Fibroblast of skin of scalp (primary cell): ENCODE measurements at places on chromosomes 4 and X.

GRCh38 chr4:70651864-70652506 lies 14.3 kb downstream of the JCHAIN start:
- DNase-seq = peak; percentile 27

- no peak for DNase-seq
These were observed 98.6 kb downstream of the PDLIM5 start for GRCh38 chr4:94550352-94550751.

- no peak for DNase-seq
These were observed 80.4 kb downstream of the WFS1 start for GRCh38 chr4:6349896-6350603.

GRCh38 chr4:20042769-20043168 lies 208.9 kb upstream of the SLIT2 start:
- DNase-seq = no peak

DNA sequence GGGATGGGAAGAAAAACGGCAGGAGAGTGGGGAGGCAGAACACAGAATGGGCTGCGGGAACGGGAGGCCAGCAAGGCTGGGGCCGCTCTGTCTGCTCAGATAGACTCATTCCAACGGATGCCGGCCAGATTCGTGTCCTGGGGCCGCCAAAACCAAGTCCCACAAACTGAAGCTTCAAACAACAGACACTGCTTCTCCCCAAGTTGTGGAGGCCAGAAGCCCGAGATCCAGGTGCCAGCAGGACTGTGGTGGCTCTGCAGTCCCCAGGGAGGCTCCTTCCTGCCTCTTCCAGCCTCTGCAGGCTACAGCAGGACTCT lies 100.6 kb downstream of the ADRA2C start:
- no peak for DNase-seq

- DNase-seq = no peak
These were observed 36.6 kb downstream of the PHF8 start for GRCh38 chrX:54007682-54008081.

- DNase-seq = no peak
These were observed 149.6 kb downstream of the RAPGEF2 start for GRCh38 chr4:159252491-159252890.

- peak; percentile 17 for DNase-seq
These were observed 833.9 kb upstream of the PRKX start for GRCh38 chrX:4547213-4547836.

- DNase-seq = no peak
These were observed 93.5 kb upstream of the TRIM2 start for GRCh38 chr4:153110739-153111138.

GRCh38 chr4:178598672-178599071 lies 1156.4 kb upstream of the AGA start:
- no peak for DNase-seq

GRCh38 chr4:83082777-83083176 lies 31.8 kb downstream of the PLAC8 start:
- DNase-seq = no peak

DNA sequence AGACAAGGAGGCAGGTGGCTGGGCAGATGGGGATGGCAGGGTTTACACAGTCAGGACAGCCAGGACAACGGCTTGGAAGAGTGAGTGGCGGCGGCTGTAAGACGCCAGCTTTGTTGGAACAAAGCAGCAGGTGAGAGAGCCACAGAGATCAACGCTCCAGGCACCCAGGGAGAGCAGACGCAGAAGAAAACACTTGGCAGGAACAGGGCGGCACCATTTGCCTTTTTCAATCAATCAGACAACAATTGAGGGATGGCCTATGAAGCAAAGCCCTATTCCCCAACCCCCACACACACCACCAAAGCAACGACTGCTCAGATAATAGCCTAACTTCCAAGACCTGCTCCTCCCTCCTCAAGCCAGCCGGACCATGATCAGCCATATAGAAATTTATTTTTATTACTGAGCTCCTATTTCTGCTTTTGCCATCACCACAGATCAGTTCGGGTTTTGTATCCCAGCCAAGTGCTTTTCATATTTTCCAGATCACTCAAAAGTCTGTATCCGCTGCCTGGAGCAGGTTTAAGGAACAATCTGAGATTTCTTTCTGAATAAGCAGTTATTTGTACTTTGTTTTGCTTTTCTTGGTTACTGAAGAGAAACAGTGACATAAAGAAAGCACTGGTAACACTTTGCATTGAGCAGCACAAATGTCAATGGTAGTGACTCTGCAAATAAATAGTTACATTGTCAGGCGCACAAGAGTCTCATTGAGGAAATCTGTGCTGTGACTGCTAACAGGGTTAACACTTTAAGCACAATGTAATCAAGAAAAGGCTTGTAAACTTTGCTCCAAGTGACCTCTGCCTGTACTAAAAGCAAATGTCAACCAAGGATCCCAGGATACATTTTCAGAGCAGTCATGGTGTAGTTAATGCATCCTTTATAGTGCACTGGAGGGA lies 81.8 kb upstream of the RBPJ start:
- peak; percentile 83 for DNase-seq

DNA sequence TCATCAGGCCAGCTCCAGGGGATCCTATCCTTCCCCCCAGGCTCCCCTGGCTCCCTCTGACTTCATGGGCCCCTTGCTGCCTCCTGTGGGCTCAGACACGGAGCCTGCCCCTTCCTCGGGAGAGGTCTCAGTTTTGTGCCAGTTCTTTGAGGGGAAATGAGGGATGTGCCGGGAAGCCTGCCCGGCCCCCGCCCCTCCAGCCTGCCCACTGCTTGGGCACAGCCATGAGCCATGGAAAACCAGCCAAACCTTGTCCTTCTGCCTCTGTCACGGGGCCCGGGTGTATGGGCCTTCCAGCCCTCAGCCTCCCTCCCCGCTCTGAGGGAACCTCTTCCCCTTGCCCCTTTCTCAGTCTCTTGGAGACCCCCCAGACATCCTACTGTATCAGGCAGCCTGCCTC lies 6.8 kb downstream of the BGN start:
- no peak for DNase-seq

GRCh38 chrX:33855251-33855650 lies 276.9 kb downstream of the FAM47A start:
- DNase-seq = no peak

DNA sequence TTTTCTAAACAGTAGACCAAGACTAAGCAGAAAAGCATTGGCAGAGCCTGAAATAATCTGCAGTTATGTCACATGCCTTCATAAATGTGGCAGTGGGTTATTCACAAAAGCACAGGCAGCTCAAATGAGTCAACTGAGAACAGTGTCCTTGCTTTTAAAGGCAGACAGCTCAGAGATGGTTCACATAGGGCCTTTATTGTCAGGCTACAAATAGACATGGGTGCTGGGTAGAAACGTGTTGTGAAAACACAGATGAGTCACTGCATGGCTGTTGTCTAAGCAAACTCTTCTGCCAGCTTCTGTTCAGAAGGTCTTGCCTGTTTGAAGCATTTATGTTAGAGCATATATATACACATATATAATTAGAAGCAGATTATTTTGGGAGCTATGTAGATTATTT lies 118.0 kb downstream of the SLC4A4 start:
- DNase-seq = peak; percentile 81

DNA sequence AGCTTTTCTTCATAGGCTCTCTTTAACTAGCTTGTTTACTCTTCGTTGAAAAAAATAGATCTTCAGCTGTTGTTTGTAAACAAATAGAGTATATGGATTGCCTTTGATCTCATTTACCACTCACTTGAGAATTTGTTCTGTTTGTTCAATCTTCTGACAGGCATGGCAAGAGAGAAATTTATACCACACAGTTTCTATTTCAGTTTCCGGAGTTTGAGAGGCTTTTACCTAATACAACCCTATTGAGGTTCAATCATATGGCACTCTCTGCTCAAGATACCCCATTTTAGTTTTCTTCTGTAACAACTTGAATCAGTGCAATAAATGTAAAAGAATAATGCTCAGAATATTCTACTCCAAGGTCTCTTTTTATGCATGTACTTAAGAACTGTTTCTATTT lies 148.0 kb downstream of the EMCN start:
- no peak for DNase-seq

GRCh38 chrX:96987228-96987627 lies 103.5 kb downstream of the RPA4 start:
- DNase-seq = peak; percentile 6

GRCh38 chr4:3822230-3822947 lies 56.2 kb downstream of the ADRA2C start:
- DNase-seq = peak; percentile 23

DNA sequence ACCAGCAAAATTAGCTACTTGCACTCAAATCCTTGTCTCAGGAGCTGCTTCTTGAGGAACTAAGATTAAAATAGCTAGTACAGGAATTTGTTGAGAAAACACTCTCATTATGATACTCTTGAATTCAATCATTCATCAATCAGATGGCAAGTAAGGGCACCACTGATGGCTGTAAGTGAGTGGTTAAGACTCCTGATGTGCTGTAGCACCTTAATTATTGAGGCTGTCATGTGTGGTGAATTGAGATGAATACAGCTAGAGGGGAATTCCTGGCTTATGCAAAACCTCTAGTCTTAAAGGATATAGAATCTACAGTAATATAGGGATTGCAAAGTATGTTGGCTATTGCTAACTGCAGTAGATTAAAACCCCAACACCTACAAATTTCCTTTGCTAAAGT lies 509.1 kb downstream of the IQCM start:
- DNase-seq = no peak

- DNase-seq = no peak
These were observed 1.4 kb upstream of the CT47C1 start for GRCh38 chrX:119071381-119071780.

GRCh38 chrX:123740536-123740935 lies 7.7 kb upstream of the THOC2 start:
- DNase-seq = no peak

DNA sequence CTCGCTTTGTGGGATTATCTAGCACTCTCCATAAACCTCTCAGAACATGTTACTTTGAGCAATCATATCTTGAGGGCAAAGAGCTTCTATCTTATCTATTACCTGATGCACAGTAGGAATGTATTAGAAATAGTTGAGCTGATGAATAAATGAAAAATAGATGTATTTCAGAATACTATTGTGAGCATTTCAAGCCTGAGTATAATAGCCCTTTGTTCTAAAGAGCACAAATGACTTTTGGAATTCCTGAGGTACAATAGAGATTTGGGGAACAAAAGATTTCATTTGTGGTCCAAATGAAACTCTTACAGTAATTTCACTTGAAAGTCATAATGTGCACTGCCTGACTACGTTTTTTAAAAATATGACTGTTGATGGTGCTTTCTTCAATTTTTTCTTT lies 159.5 kb downstream of the UGT8 start:
- no peak for DNase-seq

GRCh38 chr4:132123870-132124623 lies 1025.0 kb upstream of the PCDH10 start:
- DNase-seq = peak; percentile 4

GRCh38 chr4:179272282-179272681 lies 1830.0 kb upstream of the AGA start:
- no peak for DNase-seq

GRCh38 chr4:154485127-154485773 lies 6.3 kb downstream of the DCHS2 start:
- DNase-seq = no peak

GRCh38 chr4:25666031-25666630 lies 10.5 kb downstream of the SLC34A2 start:
- no peak for DNase-seq

GRCh38 chr4:121726642-121727268 lies 30.0 kb upstream of the ANXA5 start:
- peak; percentile 73 for DNase-seq

- no peak for DNase-seq
These were observed 195.2 kb upstream of the STK26 start for GRCh38 chrX:131827935-131828334.

- DNase-seq = no peak
These were observed 767 bp upstream of the SMIM20 start for GRCh38 chr4:25913056-25913850.

DNA sequence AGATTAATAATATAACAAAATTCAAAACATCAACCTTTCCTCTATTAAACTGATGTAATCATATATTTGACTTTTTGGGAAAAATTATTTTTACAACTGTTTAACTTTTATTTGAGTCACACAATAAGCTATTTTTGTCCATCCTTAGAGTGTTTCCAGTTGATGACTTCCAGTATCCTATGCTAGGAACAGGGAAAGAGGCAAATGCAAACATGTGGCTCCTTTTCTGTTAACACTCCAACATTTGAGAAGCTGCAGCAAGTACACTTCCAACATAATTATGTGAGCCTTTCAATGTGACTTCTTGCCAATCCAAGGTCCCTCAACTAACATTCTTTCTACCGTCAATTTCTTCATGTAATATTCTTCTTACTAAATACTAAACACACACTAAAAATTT lies 117.7 kb downstream of the PPA2 start:
- DNase-seq = no peak

DNA sequence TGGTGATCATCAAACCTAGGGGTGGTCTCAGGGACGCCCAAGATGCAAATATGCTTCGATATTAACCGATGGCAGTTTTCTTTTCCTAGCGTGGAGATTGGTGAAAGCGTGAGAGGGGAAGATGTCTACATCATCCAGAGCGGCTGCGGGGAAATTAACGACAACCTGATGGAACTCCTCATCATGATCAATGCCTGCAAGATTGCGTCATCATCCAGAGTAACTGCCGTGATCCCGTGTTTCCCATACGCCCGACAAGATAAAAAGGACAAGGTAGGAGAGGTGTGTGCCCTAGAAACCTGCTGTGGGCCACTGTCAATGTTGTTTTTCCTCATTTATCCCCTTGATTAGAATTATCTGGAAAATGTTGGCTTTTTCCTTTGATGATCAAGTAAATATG lies 7.9 kb downstream of the PRPS2 start:
- no peak for DNase-seq

DNA sequence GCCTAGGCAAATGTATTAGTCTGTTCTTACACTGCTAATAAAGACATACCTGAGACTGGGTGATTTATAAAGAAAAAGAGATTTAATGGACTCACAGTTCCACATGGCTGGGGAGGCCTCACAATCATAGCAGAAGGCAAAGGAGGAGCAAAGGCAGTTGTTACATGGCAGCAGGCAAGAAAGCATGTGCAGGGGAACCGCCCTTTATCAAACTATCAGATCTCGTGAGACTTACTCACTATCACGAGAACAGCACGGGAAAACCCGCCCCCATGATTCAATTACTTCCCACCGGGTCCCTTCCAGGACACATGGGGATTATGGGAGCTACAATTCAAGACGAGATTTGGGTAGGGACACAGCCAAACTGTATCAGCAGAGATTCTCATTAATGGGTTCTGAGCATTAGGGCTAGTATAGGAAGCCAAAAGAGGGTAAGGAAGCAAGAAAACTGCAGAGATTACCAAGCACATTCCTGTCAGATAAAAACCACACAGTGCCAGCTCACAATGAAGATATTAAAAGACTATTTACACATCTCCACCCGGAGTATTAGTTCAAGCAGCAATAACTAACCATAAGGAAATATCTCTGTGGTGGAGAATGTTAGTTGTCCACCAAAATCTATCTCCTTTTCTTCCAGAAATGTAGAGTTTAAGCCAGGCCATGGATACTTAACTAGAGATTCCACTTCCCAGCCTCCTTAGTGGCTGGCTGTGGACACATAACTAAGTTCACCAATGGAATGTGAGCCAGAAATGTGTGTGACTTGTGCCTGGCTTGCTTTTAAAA lies 61.2 kb upstream of the HOPX start:
- DNase-seq = peak; percentile 76
